NCI-H446 (cell line): ENCODE measurements at places on chromosomes 11 and 22.

DNA sequence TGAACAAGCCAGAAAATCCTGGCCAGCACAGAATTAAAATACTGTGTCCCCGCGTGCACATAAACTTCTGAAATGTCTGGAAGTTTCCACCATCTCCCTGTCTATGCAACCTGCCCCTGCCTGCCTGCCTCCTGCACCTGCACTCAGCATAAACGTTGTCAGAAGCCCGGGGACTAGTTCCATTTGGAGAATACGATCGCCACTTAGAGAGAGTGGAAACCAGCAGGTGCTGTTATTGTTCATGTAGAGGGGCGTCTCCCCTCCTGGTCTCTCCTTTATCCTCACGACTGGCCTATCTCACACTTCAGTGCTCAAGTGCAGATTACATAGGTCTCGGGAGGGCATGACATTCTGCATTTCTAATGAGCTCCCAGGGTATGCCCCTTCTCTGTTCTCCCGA lies 35.6 kb downstream of the MPPED1 start:
- no peak for DNase-seq

DNA sequence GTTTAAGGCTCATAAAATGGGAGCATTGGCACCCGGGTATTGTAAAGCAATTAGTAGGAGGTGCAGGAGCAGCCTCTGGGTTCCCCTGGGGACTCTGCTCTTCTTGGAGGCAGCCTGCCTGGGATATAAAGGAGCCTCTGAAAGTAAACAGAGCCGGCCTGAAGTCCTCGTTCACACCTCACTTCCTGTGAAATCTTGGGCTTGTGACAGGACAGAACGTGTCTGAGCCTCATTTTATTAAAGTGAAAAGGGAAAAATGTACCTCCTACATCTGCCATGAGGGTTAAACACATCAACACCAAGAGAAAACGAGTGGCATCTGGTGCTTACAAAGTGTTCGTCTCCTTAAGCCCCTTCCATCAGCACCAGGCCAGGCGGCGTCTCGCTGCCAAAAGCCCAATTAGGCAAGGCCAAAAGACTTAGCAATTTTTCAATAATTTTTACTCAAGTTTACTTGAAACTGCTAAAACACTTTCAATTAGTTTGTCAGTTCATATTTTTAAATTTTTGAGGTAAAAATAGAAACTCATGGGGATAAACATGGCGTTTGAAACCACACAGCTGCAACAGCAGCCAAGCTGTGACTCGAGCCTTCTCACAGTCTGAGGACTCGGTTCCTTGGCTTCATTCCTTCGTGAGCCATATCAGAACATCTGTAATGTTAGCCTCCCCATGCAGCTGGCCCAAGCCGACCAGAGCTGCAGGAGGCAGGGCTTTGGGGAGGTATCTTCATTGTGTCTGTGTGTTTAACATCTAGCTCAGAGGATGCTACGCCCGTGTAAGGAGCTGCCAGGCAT lies 33.6 kb downstream of the MAP6 start:
- DNase-seq = peak; percentile 99

DNA sequence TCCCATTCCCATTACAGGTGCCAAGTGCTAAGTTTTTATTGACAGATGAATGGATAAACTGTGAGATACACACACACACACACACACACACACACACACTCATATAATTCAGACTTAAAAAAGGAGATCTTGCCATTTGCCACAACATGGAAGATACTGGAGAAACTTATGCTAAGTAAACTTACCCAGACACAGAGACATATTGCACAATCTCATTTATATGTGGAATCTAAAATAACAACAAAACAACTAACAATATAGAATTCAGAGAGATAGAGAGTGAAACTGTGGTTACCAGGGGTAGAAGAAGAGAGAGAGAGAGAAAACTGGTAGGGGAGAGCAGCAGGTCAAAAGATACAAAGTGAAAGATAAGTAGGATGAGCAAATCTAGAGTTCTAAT lies 1.4 kb downstream of the MS4A6E start:
- no peak for DNase-seq

GRCh38 chr11:86675017-86675416 lies 2.6 kb upstream of the ME3 start:
- no peak for DNase-seq

DNA sequence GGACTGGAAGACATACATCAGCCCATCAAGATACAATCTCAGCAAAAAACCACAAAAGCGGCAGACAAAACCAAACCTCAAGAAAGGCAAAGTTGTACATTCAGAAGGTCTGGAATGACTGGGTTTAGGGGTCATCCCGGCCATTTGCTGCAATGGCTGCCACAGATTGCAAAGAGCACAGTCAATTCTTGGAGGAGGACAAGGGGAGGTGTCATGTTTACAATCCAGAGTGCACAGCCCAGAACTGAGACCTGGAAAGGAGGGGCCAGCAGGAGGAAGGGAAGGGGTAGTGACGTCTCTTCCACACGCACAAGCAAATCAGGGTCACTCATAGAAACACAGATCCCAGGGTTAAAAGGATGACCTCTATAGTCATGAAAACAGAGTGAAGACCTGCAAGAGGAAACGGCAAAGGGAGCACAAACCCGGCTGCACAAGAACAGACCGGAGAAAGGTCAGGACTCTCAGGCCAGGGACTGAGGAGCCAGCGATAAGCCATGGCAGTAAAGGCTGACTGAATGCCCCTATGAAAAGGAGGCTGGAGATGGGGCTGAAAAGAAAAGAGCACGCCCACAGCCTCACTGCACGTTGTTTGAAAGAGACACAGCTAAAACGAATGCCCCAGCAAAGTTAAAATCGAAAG lies 18.2 kb upstream of the MUC5AC start:
- DNase-seq = no peak

DNA sequence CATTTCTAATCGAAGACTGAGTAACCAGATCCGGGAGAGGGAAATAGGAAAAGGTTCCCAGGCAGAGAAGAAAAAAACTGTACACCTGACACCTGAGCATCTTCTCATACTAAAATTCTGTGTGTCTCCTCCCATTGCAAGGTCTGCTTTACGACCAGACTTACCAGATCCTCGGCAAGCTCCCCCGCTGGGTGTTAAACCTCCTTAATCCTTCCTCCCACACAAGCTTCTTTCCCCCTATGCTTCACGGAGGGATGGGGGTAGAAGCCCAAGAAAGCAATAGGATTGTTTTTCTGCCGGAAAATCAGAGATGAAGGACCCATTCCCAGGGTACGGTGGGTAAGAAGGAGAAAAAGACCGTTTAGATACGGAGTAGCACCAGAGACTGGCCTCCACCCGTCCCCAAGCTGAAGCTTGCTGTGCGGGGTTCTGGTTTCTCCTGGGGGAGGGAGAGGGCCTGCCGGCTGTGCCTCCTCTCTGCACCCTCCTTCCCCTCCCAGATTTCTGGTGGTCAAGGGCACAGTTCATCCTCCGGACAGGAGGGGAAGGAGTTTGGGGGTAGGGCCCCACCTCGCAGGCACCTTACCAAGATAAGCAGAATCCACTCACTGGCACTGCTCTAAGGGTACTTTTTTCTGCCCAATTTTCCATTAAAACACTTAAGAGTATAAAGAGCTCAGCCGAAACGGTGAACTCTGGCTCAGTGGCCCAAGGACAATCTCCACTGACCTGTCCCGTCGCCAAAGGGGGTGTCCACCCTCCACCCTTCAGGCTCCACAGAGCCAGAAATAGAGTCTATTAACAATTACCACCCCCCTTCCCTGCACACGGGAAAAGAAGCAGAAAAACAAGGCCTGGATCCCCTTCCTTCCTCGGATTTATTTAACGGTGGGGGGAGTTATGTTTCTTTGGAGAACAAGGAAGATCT lies 1.2 kb downstream of the TOB2 start:
- no peak for DNase-seq

DNA sequence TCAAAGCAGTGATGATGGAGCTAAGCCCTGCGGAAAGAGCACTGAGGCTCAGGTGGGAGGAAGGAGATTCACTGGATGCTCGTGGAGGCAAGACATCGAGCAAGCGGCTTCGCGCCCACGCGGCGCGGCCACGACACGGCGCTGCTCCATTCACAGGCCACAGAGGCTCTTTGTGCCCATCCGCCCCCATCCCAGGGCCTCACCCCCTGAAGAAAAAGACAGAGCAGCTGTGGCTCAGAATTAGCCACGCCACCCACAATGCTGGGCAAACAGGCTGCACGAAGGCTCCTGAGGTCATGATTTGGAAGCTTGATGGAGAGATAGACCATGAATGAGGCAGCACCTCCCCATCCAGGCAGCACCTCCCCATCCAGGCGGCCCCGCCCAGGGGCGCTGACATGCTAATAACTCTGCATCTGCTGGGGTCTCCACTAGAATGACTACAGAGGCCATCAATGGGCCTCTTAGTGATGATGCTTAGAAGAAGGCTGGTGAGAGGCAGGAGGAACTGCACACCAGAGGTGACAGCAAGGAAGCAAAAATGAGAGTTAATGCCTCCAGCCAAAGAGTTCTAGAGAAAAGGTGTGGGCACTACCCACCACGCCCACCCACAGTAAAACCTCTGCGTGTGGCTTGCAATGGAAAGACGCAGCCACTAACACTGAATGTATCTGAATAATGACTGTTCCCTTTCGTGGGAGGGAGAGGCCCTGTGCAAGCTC lies 43.5 kb downstream of the MYH9 start:
- DNase-seq = no peak

GRCh38 chr11:46944356-46945075 lies 8.0 kb downstream of the CSTPP1 start:
- DNase-seq = no peak

DNA sequence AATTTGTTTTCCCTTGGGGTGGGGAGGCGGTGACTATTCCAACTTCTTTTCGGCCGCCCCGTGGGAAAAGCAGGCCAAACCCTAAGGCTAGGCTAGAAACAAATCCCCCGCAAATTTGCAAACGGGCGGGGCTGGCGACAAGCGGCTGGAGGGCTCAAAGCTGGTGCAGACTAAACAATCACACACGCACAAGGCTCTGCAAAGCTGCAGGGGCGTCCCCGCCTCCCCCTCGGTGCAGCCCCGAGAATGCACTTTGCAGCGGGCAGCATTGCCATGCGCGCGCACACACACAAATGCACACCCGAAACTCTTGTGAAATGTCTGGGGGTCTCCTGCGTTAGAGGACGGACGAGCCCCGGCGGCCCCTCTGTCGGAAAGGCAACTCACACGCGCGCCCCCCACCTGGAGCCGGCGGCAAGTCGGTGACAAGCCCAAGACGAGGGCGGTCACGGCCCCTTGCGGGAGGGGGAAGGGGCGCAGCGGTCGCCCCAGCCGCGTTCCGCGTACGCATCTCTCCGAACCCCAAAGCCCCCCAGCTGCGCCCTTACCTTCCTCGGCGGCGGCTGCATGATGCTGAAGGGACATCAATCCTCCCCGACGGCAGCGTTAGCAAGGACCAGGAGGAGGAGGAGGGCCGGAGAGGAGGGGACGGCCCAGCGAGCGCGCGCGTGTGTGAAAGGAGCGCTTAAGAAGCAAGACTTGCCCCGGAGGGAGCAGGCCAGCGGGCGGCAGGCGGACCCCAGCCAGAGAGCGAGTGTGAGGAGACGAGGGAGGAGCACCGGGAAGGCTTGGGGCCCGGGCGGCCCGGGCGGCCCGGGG lies 600 bp downstream of the FCHSD2 start:
- no peak for DNase-seq

DNA sequence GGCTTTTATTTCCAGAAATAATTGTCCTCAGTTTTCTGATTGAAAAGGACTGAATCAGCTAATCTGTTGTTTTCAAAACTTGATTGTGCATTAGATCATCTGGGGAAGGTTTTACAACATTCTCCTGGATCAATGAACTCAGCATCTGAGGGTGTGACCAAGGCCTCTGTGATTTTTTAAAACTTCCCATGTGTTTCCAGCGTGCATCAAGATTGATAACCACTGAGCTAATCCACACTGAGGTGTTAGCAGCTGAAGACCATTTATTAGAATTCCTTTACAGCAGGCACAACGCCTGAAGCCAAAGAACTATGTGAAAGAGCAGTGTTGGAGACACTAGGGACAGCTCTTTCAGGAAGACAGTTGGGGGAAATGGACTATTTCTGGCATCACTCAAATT lies 10.2 kb downstream of the VSTM5 start:
- no peak for DNase-seq

- no peak for DNase-seq
Measured at GRCh38 chr11:95267601-95268213, 36.7 kb upstream of the SESN3 start.

DNA sequence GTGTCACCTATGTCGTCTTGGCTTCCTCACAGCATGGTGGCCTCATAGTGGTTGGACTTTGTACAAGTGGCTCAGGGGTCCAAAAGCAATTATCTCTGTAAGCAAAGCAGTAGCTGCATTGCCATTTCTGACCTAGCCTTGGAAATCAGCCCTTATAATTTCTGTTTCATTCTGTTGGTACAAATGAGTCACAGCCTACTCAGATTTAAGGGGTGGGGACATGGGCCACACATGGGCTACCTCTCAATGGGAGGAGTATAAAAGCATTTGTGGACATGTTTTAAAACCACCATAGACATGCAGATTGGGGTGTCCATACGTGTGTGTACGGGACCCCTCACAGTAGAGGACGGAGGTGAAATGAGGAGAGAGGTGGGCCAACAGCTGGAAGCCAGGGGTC lies 41.6 kb downstream of the CHRDL2 start:
- DNase-seq = no peak
